ENCODE measurements at places on chromosomes 2 and 18. TPM values are rescaled to one million over a fixed set of nuclear protein-coding genes. Genes with fewer than 3 reads are reported as not detected.
A peak's percentile ranks its signal among the peaks of the same experiment; 100 is the strongest.

The AFF3 gene
- total RNA-seq, result 8.5 TPM

The HOXD12 gene
- total RNA-seq, result not detected

The EN1 gene
- not detected for total RNA-seq

The RPRM gene
- not detected for total RNA-seq

The CRYGD gene
- not detected for total RNA-seq

The POLR1B gene
- 22.7 TPM for total RNA-seq

The FBXO48 gene
- total RNA-seq, result 0.55 TPM

- H3K27me3 ChIP-seq, result no peaks in the 10 kb centered on the region
- no peak overlapping the region for H3K4me3 ChIP-seq
- no peaks in the 10 kb centered on the region for H3K36me3 ChIP-seq
- no peak for DNase-seq
- H3K4me1 ChIP-seq, result no peaks in the 10 kb centered on the region
These were observed 1603.3 kb upstream of the ZEB2 start for GRCh38 chr2:146123256-146123655.

GRCh38 chr2:110980339-110981062 is 140.2 kb upstream of the BCL2L11 start:
- H3K27ac ChIP-seq, result no peak overlapping the region
- no peaks in the 10 kb centered on the region for H3K27me3 ChIP-seq
- H3K4me1 ChIP-seq, result no peaks in the 10 kb centered on the region
- H3K4me3 ChIP-seq, result no peak overlapping the region
- no peaks in the 10 kb centered on the region for H3K36me3 ChIP-seq

DNA sequence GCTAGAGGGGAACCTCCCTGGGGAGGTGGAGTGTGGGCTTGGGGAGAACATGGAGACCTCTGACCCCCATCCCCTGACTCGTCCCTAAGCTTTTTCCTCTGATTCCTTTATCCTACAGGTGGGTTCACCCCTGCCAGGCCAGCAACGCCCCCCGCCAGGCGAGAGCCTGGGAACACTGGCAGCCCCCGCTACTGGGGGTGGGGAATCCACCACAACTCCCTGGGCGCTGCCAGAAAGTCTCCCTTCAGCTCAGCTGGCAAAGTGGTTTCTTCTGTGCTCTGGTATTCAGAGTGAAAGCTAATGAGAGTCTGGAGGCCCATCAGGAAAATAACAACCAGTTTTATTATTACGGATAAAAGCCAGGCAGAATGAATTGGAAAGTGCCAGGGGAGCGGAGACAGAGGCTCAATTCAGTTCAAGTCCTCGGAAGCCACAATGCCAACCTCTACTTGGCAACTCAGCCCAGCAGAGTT is 2.8 kb downstream of the DIPK1C start:
- H3K27ac ChIP-seq, result no peak overlapping the region
- peaks cover 26% of the 10 kb centered on the region for H3K27me3 ChIP-seq
- no peak for DNase-seq
- H3K4me3 ChIP-seq, result no peak overlapping the region

DNA sequence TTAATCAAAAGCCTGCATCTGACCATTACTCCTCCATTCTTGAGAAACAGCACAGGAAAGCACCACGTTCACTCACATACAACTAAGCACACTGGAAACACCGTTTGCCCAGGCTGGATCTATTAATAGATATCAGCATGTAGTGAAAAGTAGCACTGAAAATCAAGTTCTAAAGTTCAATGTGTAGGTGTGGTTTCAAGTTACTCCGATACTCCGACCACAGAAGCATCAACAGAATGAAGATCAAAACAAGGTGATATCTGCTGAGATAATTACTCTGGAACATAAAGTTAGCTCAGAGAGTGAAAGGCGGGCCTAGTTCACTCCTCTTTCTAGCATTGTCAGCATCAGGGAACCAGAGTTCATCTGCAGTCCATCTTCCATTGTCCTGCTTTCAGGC is 1367.4 kb upstream of the ACVR2A start:
- no peaks in the 10 kb centered on the region for H3K4me1 ChIP-seq
- H3K27me3 ChIP-seq, result no peaks in the 10 kb centered on the region
- no peak overlapping the region for H3K27ac ChIP-seq
- H3K4me3 ChIP-seq, result no peak overlapping the region

GRCh38 chr2:111624411-111625156 is 259.4 kb downstream of the ANAPC1 start:
- no peak overlapping the region for H3K4me3 ChIP-seq
- H3K27ac ChIP-seq, result no peak overlapping the region
- H3K36me3 ChIP-seq, result no peaks in the 10 kb centered on the region
- no peaks in the 10 kb centered on the region for H3K27me3 ChIP-seq
- no peak for DNase-seq

DNA sequence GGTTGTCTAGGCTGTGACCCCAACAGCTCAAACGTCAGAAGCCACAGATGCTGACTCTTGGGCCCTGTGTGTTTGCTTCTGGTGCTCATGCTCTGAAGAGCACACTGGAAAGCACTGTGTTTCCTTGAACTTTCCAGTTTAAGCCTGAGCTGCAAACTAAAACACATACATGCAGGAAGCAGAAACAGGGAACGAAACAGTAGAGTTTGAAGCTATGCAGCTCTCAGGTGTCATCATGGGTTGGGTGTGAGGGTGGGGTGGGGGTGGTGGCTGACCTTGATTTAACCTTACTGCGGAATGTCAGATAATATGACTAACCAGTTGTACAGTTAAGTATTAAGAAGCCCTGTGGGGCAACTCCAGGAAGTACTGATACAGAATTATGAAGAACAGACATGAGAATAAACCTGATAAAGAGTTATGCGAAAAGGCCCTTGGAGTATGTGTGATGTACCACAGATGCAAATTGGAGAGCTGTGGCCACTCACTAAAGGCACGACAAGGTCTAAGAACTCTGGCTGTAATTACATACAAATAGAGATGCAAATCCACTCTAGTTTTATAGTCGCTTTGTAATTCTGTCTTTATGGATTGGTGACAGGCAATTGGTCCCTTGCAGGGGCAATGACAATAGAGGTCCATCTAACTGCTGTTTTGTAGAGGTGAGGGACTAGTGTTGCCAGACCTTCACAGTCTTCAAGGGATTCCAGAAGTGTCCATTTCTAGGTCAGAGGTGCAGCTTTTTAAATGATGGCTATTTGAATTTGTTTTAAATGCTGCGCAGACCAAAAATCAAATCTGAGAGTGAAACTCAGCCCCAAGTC is 273.1 kb downstream of the NAPG start:
- DNase-seq, result no peak
- no peak overlapping the region for H3K27ac ChIP-seq
- no peaks in the 10 kb centered on the region for H3K4me1 ChIP-seq
- no peaks in the 10 kb centered on the region for H3K36me3 ChIP-seq

DNA sequence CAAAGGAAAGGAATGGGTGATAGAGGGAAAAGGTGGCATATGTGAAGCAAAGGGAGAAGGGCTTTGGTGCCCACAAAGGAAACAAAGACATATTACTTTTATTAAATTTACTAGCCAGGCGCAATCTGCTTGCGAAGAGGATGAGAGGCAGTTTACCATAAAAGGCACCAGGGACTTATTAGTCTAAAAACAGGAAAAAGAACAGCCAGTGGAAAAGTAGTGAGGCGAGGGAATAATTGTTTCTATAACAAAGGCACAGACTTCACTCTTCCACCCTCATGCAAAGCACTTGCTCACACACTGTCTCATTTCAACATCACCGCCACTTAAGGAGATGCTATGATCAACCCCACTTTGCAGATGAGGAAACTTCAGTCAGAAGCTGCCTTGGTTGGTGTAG is 210.5 kb downstream of the ALPK2 start:
- H3K27me3 ChIP-seq, result no peaks in the 10 kb centered on the region
- no peak for DNase-seq
- H3K36me3 ChIP-seq, result no peaks in the 10 kb centered on the region
- H3K4me3 ChIP-seq, result no peak overlapping the region
- H3K4me1 ChIP-seq, result no peaks in the 10 kb centered on the region

- no peak overlapping the region for H3K4me3 ChIP-seq
- H3K36me3 ChIP-seq, result no peaks in the 10 kb centered on the region
- DNase-seq, result no peak
- H3K27me3 ChIP-seq, result no peaks in the 10 kb centered on the region
- H3K4me1 ChIP-seq, result no peaks in the 10 kb centered on the region
These were observed 745.9 kb upstream of the ACVR2A start for GRCh38 chr2:147098940-147099339.

- peak; percentile 82 for DNase-seq
- no peaks in the 10 kb centered on the region for H3K36me3 ChIP-seq
- no peaks in the 10 kb centered on the region for H3K4me1 ChIP-seq
- H3K27ac ChIP-seq, result peak overlapping the region; percentile 80
- H3K4me3 ChIP-seq, result no peak overlapping the region
These were observed 60.0 kb downstream of the MYO1B start for GRCh38 chr2:191304939-191305875.
